HuH-7 (cell line): ENCODE measurements at places on chromosomes 11 and 22.

GRCh38 chr11:43396617-43397016 is 37.9 kb downstream of the TTC17 start:
- no peak for DNase-seq

DNA sequence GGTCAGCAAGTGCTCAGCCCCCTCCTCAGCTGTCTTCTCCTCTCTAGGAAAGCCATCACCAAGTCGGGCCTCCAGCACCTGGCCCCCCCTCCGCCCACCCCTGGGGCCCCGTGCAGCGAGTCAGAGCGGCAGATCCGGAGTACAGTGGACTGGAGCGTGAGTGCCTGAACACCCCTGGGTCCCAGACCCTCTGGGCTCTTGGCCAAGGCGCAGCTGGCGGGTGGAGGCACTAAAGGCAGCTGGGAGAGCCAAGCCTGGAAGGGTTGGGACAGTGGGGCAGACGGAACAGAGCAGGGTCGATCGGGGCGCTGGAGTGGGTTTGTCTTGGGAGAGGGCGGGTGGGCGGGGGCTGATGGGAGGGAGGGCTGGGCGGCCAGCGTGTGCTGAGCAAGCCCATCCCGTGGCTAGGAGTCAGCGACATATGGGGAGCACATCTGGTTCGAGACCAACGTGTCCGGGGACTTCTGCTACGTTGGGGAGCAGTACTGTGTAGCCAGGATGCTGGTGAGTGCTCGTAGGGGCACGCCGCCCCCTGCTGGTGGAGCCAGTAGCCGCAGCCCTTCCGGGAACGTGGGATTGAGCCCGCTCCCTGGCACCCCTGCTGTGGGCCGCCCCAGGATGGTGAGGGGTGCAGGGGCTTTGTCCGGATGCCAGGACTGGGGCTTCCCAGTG is 14.1 kb upstream of the MDK start:
- no peak for DNase-seq

- DNase-seq, result no peak
These were observed 107.7 kb upstream of the B3GAT1 start for GRCh38 chr11:134519788-134520187.

DNA sequence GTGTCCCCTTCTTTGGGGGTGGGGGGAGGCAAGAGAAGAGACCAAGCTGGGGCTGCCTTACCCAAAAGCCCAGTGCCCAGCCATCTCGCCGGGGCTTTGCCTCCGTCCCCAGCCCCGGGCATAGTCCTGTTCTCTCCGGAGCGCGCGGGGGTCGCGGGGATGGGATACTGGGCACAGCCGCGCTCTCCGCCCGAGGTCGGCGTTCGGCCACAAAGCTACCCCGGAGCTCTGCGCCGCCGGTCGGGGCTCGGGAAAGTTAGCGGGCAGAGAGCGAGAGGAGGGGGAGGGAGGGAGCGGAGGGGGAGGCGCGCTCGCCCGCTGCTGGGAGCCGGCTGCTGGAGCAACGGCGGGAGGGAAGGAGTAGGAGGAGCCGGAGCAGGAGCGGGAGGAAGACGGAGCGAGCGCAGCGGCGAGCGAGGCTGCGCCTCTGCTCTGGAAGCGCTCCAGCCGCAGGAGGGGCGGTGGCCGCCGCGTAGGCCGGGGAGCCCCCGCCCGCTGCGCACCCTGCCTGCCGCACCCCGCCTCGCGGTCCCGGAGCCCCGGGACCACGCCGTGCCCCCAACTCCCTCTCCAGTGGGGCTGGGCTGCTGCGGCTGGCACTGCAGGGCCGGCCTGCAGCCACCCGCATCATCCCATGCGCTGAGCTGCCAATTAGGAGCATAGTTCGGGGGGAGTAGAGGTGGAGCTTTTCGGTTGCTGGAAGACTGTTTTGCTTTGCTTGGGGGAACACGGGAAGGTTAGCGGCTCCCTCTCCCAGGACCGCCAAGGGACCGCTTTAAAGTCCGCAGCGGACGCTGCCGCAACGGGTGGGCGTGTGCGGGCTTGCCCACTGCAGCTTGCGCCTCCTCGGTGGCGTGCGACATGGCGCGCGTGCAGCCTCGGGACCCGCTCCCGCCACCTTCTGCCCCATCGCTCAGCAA is at the start of gene SCN4B:
TSS of gene SCN4B (minus strand) at position 272 of the 920 bp plus-strand sequence. CDS start at position 122, 150 bp downstream.
- peak; percentile 74 for DNase-seq

DNA sequence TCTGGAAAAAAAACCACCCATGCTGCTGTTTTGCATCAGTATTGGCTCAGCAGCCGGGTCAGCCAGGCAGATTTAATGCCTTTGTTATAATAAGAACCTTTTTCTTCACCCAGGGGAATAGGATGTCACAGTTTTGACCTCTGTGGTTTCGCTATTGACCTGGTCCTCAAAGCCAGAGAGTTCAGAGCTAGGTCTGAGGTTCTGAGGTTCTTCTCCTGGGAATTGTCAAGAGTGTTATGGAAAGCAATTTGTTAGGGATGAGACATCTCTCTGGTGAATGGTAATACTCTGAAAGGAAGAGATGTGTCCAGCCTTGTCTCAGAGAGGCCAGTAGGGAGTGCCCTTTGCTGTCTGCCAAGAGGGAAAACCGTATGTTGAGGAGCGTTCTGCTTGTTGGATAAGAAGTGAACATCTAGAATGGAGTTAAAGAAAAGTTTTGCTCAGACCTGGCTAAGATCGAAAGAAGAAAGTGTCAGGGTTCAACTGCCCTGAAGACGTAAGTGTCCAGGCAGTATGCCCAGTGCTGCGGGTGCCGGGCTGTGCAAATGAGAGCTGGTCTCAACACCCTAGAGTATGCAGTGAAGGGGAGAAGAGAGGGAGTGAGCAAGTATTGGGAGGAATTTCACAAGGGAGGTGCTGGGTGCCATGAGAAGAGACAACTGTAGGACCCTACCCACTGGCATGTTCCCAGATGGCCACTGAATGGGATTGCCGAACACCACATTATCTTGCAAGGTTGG is 150.9 kb upstream of the TTC12 start:
- DNase-seq, result no peak

- no peak for DNase-seq
These were observed 91.4 kb upstream of the TOP3B start for GRCh38 chr22:22073769-22074561.

- no peak for DNase-seq
These were observed 14.3 kb upstream of the SYVN1 start for GRCh38 chr11:65148657-65149056.

GRCh38 chr11:6670202-6670830 is 12.8 kb downstream of the MRPL17 start:
- no peak for DNase-seq

DNA sequence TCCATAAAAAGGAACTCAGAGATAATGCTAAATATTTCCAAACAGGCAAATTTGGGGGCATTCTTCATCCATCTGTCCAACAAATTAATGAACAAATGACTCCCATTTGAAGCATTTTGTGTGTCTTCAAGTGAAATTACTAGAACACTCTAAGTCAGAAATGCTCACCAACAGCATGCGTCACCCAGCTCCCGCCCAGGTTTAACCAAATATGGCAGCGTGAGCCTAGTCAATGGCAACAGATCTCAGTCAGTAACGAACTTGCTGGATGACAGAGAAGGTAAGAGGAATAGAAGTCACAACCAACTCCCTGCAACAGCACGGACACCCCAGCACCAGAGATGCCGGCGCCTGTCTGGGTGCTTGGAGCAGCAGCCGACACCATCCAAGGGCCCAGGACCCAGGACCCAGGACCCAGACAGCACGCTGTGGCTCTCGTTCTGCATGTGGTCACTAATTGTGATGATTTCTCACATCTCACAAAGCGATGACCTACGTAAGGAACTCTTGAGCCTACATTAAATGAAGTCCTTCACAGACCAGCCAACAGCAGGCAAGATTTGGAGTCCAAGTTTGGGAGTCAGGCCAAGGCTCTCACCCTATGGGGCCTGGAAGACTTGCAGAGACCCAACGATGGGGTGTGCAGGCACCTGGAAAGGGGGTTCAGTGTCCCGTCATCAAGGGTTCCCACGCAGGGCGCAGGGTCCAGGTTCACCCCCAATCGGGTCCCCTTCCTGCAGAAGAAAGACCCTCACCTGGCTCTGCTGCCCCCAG is 556.9 kb downstream of the BRD1 start:
- DNase-seq, result no peak

GRCh38 chr22:22167791-22168189 is 76.8 kb upstream of the VPREB1 start:
- no peak for DNase-seq

GRCh38 chr22:45960477-45961386 is 16.2 kb downstream of the WNT7B start:
- no peak for DNase-seq

DNA sequence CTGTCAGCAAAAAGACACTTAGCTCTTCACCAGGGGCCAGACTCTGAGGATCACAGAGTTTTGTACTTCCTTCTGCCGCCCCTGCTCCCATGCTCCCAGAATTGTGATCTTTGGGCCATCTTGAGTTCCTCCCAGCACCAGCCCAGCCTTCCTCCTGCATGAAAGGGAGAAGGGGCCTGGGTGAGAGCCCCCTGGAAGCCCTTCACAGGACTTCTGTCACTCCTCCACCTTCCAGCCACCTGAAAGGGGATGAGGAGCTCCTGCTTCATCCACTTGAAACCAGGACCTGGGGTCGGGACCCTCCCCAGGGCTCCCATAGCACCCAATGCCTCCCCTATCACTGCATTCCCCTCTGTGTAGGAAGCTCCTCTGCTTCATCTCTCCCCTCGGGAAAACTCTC is 174.2 kb downstream of the BUD13 start:
- DNase-seq, result no peak

DNA sequence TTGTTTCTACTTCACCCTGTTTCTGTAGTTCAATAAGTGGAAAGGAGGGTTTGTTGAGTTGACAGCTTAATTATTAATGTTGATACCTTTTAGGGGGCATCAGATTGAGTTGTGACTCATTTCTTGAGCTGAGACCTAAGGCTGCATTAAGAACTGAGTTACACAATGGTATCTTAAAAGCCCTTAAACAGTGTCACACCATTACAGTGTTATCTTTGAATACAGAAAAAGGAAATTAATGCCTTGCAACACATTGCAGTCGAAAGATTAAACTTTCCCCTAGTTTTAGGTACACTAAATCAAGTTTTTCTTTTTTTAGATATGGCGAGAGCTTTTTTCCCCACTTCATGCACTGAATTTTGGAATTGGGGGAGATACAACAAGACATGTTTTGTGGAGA is 16.7 kb downstream of the PAFAH1B2 start:
- DNase-seq, result no peak

GRCh38 chr11:69251639-69252489 is 42.1 kb upstream of the MYEOV start:
- no peak for DNase-seq

GRCh38 chr11:95501761-95502266 is 270.8 kb upstream of the SESN3 start:
- no peak for DNase-seq

- peak; percentile 9 for DNase-seq
These were observed 10.0 kb downstream of the OR51L1 start for GRCh38 chr11:5004424-5005274.

DNA sequence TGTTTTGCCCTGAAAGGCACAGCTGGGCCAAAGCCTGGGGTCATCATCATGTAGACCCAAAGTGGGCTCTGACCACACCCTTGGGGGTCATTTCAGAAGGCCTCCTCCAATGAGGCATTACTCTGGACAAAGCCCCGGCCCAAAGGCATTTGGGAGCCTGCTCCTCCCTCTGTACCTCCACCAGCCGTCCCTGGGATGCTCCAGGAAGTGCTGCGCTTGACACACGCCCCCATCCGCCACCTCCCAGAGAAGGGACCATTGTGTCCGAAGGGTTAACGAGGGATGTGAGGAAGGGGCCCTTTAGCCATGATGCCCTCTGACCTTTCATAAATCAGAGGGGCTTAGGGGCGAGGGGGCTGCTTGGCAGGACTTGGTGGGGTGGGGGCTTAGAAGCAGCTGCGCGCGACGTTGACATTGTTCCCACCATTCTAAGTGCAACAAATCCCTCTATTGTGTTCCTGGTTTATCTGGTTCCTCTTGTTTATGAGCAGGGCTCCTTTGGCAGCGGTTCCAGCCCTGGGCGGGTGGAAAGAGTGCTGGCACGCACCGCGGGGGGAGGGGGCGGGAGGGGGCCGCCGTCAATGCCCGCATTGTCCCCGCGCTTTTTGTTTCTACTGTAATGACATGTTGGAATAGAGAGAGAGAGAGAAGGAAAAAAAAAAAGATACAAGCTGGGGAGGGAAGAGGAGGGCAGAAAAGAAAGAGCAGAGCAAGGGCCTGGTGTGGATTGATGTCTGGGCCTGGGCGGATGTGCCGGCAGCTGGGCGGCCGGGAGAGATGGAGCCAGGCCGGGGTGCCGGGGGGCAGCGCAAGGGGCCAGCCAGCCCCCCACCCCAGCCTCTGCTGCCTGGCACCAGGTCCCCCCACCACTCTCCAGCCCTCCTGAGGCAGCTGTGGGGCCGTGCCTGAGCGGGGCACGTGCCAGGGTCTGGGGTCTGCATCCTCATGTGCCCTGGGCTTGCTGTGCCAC is 32.1 kb upstream of the SOX10 start:
- DNase-seq, result no peak

DNA sequence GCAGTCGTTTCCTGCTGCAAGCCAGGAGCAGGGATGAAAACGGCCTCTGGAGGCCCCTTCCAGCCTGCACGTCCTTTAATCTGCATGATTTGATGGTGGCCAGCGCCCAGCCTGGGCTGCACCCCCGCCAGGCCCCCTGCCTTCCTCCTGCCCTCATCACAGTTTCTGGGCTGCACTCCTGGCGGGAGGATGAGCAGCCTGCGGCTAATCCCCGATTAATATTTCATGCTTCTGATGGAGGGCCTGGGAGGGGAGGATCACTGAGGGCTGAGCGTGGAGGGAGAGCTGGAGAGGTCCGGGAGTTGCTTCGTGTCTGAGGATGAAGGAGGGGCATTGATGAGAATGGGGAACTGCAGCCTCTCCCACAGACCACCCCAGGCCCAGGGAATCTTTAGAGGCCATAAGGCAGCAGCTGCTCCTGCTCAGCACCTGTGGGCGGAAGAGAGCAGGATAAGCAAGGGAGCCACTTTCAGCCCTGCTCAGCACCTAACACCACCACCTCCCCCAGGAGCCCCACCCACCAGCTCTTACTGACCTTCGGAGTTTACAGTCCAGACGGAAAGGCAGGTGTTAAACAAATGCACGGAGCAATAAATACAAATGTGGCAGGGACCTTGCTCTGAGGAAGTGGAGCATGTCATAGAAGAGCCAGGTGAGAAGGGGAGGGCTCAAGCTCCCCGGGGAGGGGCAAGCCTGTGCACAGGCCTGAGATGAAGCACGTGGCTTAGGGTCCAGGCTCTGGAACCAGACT is 135.0 kb upstream of the NECTIN1 start:
- DNase-seq, result peak; percentile 28

DNA sequence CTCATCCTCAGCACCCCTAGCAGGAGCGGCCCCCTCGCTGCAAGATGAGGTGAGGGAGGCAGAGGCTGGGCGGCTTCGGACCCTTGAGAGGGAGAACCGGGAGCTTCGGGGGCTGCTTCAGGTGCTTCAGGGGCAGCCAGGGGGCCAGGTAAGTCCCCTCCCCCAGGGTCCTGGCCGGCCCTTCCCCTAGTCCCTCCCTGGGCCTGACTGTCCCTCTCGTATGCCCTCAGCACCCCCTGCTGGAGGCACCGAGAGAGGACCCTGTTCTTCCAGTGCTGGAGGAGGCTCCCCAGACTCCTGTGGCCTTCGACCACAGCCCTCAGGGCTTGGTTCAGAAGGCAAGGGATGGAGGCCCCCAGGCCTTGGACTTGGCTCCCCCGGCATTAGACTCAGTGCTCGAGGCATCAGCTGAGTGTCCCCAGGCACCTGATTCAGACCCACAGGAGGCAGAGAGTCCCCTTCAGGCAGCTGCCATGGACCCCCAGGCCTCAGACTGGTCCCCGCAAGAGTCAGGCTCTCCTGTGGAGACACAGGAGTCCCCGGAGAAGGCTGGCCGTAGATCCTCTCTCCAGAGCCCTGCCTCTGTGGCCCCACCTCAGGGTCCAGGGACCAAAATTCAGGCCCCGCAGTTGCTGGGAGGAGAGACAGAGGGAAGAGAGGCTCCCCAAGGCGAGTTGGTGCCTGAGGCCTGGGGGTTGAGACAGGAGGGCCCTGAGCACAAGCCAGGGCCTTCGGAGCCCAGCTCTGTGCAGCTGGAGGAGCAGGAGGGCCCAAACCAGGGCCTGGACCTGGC is 4.0 kb downstream of the CCDC88B start:
- peak; percentile 63 for DNase-seq
